ENCODE measurements at places on chromosomes 4 and X.

GRCh38 chr4:177239878-177240277 is 69.8 kb upstream of the NEIL3 start:
- DNase-seq: no peak

- DNase-seq: no peak
Observed at GRCh38 chr4:135186002-135186401, 984.4 kb upstream of the PABPC4L start.

GRCh38 chr4:16297003-16297402 is 70.7 kb upstream of the TAPT1 start:
- DNase-seq: no peak

GRCh38 chr4:128286474-128287058 is 1.0 kb downstream of the PGRMC2 start:
- DNase-seq: peak; percentile 17

DNA sequence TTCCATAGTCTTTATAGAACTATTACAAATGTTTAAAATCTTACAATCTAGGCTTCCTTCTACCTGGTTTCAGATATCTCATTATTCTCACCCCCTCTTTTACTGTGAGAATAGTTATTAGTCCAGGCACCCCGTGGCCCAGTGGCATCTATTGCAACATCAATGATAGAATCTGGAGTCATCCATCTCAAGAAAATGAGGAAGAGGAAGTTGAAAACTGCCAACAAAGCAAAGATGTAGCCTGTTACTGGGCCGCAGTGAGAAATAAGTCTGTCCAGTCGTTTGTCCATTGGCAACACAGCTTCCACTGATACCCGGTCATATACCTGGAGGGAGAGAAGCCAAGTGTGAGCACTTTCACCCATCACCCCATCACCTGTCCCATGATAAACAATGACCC is 6.0 kb upstream of the ASB11 start:
- DNase-seq: no peak

DNA sequence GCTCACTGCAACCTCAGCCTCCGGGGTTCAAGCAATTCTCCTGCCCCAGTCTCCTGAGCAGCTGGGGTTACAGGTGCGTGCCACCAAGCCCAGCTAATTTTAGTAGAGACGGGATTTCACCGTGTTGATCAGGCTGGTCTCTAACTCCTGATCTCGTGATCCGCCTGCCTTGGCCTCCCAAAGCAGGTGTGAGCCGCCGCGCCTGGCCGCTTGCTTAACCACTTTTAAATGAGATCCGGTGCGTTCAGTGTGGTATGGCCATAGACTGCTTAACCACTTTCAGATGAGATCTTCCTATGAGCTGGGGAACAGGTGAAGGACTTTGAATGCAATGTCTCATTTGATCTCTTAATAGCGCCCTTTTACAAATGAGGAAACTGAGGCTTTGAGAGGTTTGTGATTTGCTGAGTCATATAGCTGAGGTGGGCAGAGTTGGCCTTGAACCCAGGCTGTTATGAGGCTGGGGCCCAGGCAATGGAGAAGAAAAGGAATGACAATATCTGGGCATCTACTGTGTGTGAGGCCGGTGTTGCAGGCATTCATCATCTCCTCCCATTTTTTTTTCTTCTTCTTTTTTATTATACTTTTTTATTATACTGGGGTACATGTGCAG is 41.9 kb upstream of the NSG1 start:
- DNase-seq: no peak

- DNase-seq: peak; percentile 27
Observed at GRCh38 chrX:2500091-2500802, 529 bp downstream of the DHRSX start.

- no peak for DNase-seq
Observed at GRCh38 chrX:132425744-132426318, 63.0 kb downstream of the MBNL3 start.

GRCh38 chr4:10151182-10151581 is 34.6 kb upstream of the WDR1 start:
- no peak for DNase-seq

DNA sequence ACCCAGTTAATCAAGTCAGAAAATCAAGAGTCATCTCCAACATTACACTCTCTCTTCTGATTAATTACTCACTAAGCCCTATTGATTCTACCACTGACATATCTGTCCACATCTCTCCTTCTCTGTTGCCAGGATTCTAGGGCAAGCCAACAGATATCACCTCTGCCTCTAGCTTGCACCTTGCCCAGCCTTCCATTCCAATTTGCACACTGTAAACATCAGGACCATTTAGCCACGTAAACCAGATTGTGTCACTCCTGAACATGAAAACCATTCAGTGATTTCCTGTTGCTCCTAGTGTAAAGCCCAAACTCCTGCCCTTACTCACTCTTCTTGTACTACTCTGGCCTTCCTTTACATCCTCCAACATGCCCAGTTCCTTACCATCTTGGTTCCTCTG is 68.0 kb upstream of the PLS3 start:
- no peak for DNase-seq

Data from activated T-cell treated with anti-CD3 and anti-CD28 coated beads, Interleukin-2, amount 50 U/mL, for 72 hours (primary cell).